Metanephros (tissue), 2 donors: ENCODE measurements at places on chromosomes 2 and 18. TPM values are rescaled to one million over a fixed set of nuclear protein-coding genes. Genes with fewer than 3 reads are reported as not detected.

CCDC74B gene
- total RNA-seq: 10.6 TPM

SMCHD1 gene
- 102 TPM for total RNA-seq

PAIP2B gene
- total RNA-seq: 15.8 TPM

TMEM200C gene
- total RNA-seq: 2.9 TPM

CCDC148 gene
- 10.0 TPM for total RNA-seq

CDKL4 gene
- 2.6 TPM for total RNA-seq

POTEJ gene
- total RNA-seq: 0.12 TPM

ALPP gene
- total RNA-seq: not detected

INHBB gene
- 0.82 TPM for total RNA-seq

ONECUT2 gene
- 0.06 TPM for total RNA-seq

LINC00305 gene
- total RNA-seq: 0.64 TPM

SLC9A4 gene
- 12.9 TPM for total RNA-seq

SIGLEC15 gene
- 0.41 TPM for total RNA-seq

FN1 gene
- 699 TPM for total RNA-seq

ZNF521 gene
- total RNA-seq: 58.0 TPM
